Stimulated activated CD8-positive, alpha-beta memory T cell treated with anti-CD3 and anti-CD28 coated beads, Interleukin-4, amount 100 ng/mL, for 1 hour (primary cell): ENCODE measurements at places on chromosomes 7 and 10.

GRCh38 chr10:22351131-22351703 lies 5.9 kb downstream of the SPAG6 start:
- DNase-seq = no peak

DNA sequence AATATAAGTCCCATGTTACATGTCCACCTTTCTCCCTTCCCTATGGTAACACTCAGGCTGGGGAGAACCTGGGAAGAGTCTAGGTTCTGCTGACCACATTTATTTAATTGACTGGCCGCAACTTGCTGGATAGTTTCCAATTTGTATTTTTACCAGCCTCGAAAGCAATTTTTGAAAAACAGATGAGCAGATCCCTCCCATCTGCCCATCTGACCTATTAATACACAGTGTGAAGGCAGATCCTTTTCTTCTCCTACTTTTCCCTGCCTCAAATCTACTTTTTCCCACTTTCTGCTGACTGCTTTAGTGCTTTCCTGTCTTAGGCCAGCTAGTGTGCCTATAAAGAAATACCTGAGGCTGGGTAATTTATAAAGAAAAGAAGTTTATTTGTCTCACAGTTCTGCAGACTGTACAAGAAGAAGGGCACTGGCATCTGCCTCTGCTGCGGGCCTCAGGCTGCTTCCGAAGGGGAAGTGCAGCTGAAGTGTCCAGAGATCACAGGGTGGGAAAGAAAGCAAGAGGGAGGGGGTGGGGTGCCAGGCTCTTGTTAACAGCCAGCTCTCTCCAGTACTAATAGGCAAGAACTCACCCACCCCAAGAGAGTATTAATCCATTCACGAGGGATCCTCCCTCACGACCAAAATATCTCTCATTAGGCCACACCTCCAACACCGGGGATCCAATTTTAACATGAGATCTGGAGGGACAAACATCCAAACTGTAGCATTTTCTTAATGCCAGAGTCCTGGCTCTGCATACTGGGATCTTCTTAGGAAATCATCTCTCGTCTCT lies 336.0 kb upstream of the IGFBP3 start:
- DNase-seq = no peak

- DNase-seq = no peak
These were observed 882 bp downstream of the IRF5 start for GRCh38 chr7:128938544-128939074.

DNA sequence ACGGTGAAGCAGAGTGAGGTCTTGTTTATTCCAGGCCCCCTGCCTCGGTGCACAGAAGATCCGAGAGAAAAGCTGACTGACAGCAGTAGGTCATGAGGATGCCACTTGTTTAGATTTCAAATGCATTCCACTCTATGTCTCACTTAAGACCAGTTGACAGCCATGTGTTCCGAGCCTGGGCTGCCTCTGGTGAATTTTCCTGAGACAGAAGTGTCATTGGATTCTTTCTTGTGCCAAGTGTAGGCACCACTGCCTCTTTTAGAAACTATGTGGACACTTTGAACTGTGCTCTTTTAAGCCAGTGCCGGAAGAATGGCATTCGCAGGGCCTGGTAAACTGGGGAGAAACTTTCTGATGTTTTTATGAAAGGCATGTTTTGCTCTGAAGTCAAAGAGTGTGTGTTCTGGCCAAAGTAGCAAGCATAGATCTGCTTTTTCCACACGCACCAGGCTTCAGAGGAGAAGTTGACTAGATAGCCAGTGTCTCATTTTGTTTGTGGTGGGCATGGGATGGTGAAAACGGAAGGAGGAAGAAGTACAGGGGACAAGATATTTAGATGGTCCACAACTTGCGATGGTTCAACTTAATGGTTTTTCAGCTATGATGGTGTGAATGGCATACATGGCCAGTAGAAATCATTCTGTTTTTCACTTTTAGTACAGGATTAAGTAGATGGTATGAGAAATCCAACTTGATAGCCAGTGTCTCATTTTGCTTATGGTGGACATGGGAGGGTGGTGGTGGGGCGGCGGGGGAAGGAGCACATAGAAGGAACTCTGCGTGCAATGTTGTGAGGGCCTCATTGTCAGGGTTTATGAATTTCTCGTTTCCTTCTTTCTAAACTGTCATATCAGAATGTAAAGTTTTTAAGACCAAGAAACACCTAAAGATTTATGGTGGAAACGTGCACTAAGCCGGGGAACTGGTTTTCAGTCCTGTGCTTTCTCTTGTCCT lies 41.5 kb downstream of the CYP17A1 start:
- DNase-seq = no peak

GRCh38 chr7:41769162-41769561 lies 66.3 kb upstream of the INHBA start:
- DNase-seq = no peak

DNA sequence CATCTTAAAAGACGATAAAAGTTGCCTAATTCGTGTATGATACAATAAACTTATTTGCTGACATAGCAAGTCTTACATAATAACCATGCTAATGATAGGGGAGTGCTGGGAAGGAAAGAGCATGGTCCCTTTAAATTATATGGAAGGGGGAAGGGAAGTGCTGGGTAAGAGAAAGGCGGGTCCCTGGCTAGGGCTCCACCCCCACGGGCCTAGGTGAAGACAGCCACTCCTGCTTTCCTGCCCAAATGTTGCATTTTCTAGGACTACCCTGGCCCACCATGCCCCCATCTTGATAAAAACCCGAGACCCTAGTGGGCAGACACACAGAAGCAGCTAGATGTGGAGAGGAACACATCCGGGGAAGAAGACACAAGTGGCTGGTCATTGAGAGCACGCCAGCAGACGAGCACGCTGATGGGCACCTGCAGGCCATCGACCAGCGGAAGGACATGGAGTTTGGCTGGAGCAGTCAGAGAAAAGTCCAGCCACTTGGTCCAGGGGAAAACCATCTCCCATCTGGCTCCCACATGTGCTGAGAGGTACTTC lies 328.7 kb downstream of the ARL4A start:
- no peak for DNase-seq

GRCh38 chr7:116736927-116737715 lies 65.1 kb downstream of the MET start:
- no peak for DNase-seq

GRCh38 chr7:81937091-81937490 lies 167.2 kb upstream of the HGF start:
- no peak for DNase-seq

GRCh38 chr10:11145495-11145855 lies 127.8 kb downstream of the CELF2 start:
- no peak for DNase-seq

- no peak for DNase-seq
These were observed 6.1 kb upstream of the ACTA2 start for GRCh38 chr10:88958721-88959120.

GRCh38 chr7:94099679-94100078 lies 95.5 kb upstream of the BET1 start:
- DNase-seq = no peak

DNA sequence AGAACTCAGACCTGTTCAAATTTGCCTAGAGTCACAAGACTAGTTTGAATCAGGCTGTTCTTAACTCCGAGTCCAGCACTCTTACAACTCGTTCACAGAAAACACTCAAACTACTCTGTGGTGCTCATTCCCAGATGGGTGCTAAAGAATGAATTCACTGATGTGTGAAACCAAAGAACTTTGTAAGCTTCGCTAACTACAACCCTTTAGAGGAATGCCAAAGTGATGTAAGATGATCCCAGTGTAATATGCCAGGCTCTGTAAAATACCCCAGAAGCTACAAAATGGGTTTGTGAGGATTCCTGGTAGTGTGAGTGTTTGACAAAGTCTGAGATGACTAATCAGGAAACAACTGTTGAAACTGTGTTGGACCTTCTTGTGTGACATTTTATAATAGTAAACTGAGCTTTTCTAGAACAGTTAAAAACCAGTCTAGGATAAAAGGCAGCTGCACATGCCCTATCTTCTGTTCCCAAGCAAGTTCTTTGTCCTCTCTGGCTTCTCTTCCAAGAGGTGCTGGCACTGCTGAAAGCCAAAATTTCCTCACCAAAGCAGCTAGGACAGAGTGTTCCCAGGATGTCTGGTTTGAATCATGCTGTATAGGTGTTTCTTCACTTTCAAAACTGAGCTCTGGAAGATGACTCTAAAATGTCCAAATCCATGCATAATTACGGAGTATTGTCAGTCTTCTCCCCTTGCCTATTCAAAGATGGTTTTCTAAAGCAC lies 527.6 kb downstream of the SORCS1 start:
- no peak for DNase-seq
